AG08395 (cell line): ENCODE measurements at places on chromosomes 7 and 10.

DNA sequence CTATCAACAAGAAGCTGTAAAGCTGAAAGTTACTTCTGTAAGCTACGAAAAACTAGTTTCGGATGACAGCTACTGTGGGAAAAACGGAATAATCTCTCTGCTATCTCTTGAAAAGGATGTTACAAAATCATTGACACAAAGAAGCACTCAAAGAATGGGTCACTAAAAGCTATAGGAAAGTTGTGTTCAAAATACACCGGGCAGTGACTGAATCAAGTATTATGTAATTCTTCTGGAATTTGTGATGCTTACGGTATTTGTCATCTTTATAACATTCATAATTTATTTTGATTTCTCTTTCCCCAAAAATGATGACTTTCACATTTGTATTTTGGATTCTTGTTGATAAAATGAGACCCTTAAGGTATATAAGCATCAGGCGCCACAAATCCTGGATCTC, 112.1 kb upstream of the KLF6 start:
- DNase-seq, result peak; percentile 54

- DNase-seq, result no peak
Measured at GRCh38 chr7:132575982-132576720, at the start of gene PLXNA4. Gene PLXNA4, minus strand, starts transcription at chr7:132576470. Its CDS starts 67,777 bp downstream, at chr7:132508693.

GRCh38 chr7:2193575-2194305, 39.0 kb downstream of the MAD1L1 start:
- DNase-seq, result no peak

GRCh38 chr10:14186245-14186644, 144.5 kb downstream of the FRMD4A start:
- DNase-seq, result no peak

DNA sequence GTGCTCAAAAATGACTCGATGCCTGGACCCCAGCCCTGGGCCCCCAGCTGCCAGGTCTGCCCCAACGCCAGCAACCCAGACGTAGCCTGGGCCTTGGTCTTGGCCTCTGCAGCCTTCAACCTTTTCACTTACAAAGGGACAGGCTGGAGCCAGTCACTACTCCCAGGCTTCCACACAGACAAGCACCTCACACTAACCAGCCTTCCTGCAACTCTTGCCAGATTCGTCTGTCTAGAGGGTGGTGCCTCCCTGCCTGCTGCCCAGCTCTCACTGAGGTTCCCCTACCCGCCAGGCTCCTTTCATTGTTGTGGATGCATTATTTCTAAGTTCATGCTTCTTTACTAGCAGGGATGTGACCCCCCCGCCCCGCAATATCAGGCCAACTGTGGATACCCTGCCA, 56.3 kb downstream of the NUDCD3 start:
- DNase-seq, result no peak

GRCh38 chr7:47577321-47577919, 4.5 kb downstream of the TNS3 start:
- DNase-seq, result no peak

- DNase-seq, result peak; percentile 75
Measured at GRCh38 chr7:148575640-148576411, 14.7 kb upstream of the C7orf33 start.

DNA sequence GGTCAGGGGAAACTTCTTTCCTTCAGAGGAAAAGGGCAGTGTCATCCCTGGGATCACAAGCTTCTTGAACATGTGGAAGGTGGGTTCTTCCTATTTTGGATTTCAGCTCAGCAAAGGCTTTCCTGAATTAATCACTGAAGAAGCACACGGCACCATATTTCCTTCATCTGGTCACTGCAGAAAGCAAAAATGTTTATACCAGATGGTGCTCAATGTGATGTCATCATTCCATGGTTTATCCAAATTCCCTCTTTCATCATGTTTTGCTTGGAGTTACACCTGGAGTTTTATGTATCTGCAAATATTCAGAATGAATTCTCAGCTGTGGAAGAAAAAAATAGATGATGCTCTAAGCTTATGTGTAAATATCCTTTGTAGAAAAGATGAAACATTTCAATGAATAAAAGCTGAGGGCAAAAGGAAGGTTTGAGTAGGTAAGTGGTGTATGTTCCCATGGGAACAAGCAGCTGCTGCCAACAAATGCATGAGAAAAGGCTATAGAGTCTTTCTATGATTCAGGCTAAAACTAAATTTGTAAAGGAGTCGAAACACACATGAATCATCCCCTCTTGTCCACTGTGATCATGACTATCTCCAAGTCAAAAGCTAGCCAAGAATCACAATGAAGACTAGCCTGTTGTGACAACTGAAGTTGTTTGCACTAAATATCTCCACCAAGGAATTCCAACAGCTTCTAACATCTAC, 26.9 kb upstream of the BPGM start:
- DNase-seq, result peak; percentile 82

DNA sequence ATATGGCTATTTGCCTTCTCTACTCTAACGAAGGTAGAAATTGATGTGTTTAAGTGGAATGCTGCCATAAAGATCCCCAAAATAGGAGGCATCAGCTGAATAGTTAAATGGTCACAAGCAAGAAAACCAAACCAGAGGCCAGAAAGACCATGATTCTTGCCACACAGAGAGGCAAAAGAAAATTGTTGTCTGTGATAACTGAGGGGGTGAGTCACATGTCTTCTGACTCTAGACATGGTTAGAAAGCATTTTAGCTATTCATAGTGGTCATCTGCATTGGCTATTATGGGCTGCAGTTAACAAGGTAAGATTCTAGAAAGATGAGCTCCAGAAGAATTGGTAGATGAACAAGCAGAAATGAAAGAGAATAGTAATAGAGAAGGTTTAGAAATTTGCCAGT, 361.4 kb upstream of the NPSR1 start:
- DNase-seq, result peak; percentile 71

DNA sequence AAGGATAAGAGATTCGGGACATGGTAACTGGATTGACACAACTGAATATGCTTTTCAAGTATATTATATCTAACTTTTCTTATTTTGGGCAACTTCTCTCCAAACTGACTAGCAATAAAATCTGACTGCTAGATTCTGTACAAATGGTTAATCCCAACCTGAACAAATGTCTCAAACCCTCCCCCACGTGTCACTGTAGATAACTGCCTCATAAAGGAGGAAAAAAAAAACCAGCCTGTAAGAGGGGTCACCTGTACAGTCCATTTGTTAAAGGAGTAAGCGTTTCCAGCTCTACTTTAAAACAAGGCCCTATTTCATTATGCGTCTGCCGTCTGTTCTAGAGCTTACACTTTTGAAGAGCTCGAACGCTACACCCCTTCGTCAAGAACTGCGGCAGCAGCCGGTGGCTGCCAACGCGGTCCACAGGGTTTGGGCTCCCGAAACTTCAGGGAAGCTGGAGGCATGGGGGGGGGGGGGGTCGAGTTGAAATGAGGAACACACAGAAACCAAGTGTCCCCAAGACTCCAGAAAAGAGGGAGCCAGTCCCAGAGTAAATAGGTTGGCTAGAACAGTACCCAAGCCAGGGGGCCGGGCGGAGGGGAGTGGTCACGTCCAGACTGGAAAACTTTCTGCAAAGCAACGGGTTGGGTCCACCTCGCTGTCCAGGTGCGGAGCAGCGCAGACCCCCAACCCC, 492 bp downstream of the COG5 start:
- DNase-seq, result peak; percentile 21

- no peak for DNase-seq
Measured at GRCh38 chr7:359766-360361, 69.9 kb downstream of the FOXL3 start.

GRCh38 chr10:118139321-118139720, 92.6 kb upstream of the RAB11FIP2 start:
- DNase-seq, result peak; percentile 68

GRCh38 chr7:66687186-66687585, 53.3 kb upstream of the RABGEF1 start:
- no peak for DNase-seq

- DNase-seq, result no peak
Measured at GRCh38 chr7:128948312-128948973, 10.7 kb downstream of the IRF5 start.

GRCh38 chr7:141737118-141737835, 881 bp upstream of the SSBP1 start:
- no peak for DNase-seq

GRCh38 chr7:129790136-129790535, 162.6 kb downstream of the UBE2H start:
- peak; percentile 44 for DNase-seq

DNA sequence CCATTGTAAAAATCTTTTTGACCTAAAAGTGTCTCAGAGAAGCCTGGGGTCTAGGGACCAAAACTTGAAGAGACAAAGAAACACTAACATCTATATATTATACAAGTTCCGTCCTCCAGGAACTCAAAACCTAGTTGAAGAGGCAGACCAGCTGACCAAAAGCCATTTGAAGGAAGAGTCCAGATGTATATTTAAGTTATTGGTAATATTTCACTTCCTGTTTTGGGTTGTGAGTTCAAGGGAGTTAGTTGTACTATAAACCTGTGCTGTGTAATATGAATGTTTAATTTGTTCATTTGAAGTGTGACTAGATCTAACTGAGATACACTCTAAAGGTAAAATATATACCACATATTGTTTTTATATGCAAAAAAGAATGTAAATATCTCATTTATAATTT, 45.0 kb downstream of the CDK1 start:
- no peak for DNase-seq

GRCh38 chr10:124681626-124682552, 62.3 kb downstream of the FAM53B start:
- no peak for DNase-seq

GRCh38 chr7:66950763-66951162, 29.7 kb downstream of the TMEM248 start:
- no peak for DNase-seq
